ENCODE measurements at places on chromosomes 11 and 22. TPM values are rescaled to one million over a fixed set of nuclear protein-coding genes. Genes with fewer than 3 reads are reported as not detected.

Gene PRR5L
- 3.0 TPM for total RNA-seq

Gene SEC14L6
- total RNA-seq, result not detected

Gene CACNA1I
- total RNA-seq, result 0.07 TPM

DNA sequence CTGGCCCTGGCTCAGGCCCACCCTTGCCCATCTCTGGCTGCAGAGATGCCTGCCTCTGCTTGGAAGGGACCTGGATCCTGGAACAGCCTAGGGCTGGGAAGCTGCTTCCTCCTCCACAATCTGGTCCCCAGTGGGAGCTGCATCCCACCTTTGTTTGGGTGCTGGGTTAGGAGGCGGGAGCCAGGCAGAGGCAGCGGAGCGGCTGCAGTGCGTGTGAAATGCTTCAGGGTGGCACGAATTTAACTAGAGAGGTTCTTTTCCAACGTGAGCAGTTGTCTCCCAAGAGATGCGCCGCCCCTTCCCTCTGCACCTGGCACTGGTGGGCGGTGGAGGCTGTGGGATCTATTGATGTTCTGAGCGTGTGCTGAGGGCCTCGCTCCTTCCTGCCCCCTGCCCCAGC is 31.6 kb downstream of the BRSK2 start:
- no peaks in the 10 kb centered on the region for H3K4me1 ChIP-seq
- no peak overlapping the region for H3K4me3 ChIP-seq
- H3K27ac ChIP-seq, result no peak overlapping the region
- H3K36me3 ChIP-seq, result no peaks in the 10 kb centered on the region
- no peak for DNase-seq

- no peaks in the 10 kb centered on the region for H3K27me3 ChIP-seq
- H3K27ac ChIP-seq, result no peak overlapping the region
- no peak overlapping the region for H3K4me3 ChIP-seq
Observed at GRCh38 chr11:70557742-70558485, 159.6 kb downstream of the CTTN start.

GRCh38 chr11:78607696-78608095 is 33.0 kb upstream of the NARS2 start:
- H3K4me1 ChIP-seq, result no peaks in the 10 kb centered on the region
- H3K36me3 ChIP-seq, result no peaks in the 10 kb centered on the region
- no peak for DNase-seq
- peaks cover 2% of the 10 kb centered on the region for H3K27me3 ChIP-seq

DNA sequence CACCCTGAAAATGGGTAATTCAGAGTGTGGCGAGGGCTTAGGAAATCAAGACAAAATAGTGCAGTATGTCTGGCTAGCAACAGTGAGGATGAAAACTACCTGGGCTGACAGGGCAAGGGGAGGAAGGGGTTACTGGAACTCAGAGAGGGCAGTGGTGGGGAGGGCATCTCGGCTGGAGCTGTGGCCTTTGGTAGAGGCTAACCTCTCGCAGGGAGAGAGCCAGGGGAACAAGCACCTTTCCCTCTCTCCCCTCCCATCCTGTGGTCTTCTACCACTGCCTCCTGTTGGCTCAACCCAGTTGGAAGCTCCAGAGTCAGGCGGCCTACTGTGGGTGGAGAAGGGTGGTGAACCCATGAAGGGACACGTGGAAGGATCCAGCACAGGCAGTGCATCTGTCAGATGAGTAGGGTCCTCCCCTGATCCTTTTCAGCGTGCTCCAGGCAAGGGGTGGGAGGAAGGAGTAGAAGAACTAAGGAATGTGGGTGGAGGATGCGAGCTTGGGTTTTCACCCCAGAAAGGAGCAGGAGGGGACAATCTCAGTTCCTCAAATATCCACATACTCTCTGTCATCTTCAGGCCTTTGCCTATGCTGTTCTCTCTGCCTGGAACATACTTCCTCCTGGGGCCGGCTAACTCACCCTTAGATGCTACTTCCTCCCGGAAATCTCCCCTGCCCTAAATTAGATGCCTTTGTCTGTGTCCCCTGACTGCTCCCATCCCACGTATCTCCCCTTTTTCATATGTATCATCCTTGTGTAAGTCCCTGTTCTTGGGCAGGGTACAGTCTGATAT is 6.2 kb upstream of the KCNE3 start:
- DNase-seq, result no peak
- H3K27me3 ChIP-seq, result no peaks in the 10 kb centered on the region
- H3K4me3 ChIP-seq, result no peak overlapping the region
- no peaks in the 10 kb centered on the region for H3K36me3 ChIP-seq
- peaks cover 4% of the 10 kb centered on the region for H3K4me1 ChIP-seq
- H3K27ac ChIP-seq, result peak overlapping the region; percentile 32

Data from heart left ventricle (tissue), 16 donors.